Activated CD4-positive, alpha-beta T cell treated with anti-CD3 and anti-CD28 coated beads for 36 hours (primary cell): ENCODE measurements at places on chromosomes 3 and 15. TPM values are rescaled to one million over a fixed set of nuclear protein-coding genes. Genes with fewer than 3 reads are reported as not detected.

- DNase-seq, result peak; percentile 36
Measured at GRCh38 chr3:71310980-71311660, 272.4 kb downstream of the FOXP1 start.

DNA sequence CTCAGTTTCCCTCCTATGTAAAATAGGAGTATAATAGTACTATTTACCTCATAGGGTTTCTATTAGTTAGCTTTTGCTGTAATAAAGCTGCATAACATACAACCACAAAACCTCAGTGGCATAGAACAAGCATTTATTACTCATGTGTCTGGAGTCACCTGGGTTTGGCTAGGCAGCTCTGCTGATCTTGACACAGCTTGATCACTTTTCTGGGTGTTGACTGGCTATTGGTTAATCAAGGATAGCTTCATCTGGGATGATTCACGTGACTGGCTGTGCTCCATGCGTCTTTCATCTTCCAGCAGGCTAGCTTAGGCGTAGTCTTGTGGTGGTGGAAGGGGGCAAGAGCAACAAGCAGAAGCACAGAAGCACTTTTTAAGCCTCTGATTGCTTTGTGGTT is 112.6 kb downstream of the SQOR start:
- DNase-seq, result no peak

DNA sequence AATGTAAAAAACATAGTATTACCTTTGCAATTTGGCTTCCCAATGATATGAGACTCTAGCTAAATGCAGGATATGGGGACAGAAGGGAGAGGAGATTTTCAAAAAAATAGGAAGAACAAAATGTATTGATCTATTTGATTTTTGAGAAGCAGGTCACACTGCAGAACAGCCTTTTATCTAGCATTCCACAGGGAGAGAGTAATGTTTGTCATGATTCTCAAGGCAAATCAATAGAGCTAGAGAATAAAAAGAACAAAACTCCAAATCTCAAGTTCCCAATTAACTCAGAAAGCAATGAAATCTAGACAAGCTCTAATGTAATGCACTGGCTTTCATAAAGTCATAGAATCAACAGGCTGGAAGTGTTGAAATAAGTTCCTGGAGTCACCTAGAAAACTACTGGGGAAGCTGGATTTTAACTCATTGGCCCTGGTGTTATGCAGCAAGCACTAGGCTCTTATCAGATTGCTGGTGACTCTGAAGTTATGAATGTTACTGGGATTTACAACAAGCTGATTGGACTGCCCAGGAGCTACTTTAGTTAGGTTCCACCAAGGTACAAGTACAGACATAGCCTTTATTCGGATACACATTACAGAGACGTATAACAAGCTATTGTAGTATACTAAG is 442.8 kb downstream of the FGF12 start:
- no peak for DNase-seq

DNA sequence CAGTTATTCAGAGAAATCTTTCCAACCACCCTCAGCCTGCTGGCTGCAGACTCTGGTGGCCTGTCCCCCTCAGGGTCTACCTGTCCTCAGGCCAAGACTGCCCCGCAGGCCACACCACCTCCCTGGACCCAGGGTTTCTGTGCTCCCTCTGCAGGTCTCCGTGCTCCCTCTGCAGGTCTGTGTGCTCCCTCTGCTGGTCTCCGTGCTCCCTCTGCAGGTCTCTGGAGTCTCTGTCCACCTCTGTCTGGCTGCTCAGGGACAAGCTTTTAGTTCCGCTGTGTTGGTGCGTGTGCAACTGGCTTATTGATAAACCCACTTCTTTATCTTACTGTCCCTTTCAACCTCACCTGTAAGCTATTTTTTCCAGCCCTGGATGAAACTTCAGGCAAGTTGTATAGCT is 30.1 kb downstream of the BDH1 start:
- DNase-seq, result no peak

GRCh38 chr15:88498996-88499395 is 31.5 kb downstream of the MRPS11 start:
- no peak for DNase-seq

DNA sequence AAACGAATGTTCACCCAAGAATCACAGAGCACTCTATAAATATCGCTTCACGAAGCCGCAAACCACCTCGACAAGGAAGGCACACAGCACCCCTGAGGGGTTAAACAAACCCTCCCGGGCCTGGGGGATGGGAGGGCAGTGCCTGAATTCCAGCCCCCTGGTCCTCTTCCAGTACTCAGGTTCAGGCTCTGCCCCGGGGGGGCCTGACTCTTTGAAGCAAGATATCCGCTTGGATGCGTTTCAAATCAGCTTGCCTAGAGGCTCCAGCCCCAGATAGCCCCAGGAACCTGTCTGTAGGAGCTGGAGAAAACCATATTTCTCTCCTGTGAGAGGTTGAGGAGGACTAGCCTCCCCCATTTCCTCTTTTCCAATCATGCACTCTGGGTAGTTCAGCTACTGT is 194.7 kb downstream of the WNT5A start:
- DNase-seq, result no peak

DNA sequence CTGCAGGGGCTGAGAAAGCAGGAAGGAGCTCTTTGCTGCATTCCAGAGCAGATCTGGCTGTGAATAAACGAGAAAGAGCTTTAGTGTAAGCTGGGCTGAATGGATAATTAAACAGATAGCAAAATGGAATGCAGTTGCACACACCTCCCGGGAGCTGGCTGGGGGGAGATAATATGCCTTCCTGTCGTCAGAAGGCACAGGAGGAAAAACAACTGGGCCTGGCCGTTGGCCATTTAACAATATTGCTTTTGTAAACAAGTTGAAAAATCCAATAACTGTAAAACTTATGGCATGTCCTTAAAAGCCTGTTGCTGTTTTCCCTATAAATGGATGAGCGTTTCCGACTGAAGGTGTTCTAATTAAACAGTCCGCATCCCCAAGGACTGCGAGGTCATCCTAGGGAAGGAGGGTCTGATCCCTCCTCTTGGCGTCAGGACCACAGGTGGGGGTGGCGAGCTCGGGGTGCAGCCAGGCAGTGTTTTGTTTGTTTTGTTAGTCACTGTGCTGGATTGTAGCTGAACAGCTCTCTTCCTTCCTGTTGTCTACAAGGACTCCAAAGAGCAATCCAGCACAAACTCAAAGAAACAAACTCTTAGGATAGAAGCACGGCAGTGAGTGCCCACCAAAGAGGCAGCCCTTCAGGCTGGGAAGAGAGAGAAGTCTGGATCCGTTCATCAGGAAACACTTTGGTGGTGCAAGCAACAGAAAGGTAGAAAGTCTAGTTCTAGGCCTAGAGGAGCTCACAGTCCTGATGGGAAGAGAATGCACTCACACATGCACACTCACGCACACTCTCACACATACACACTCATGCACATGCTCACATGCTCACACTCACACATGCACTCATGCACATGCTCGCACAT is 133.4 kb upstream of the SMAD3 start:
- no peak for DNase-seq

DNA sequence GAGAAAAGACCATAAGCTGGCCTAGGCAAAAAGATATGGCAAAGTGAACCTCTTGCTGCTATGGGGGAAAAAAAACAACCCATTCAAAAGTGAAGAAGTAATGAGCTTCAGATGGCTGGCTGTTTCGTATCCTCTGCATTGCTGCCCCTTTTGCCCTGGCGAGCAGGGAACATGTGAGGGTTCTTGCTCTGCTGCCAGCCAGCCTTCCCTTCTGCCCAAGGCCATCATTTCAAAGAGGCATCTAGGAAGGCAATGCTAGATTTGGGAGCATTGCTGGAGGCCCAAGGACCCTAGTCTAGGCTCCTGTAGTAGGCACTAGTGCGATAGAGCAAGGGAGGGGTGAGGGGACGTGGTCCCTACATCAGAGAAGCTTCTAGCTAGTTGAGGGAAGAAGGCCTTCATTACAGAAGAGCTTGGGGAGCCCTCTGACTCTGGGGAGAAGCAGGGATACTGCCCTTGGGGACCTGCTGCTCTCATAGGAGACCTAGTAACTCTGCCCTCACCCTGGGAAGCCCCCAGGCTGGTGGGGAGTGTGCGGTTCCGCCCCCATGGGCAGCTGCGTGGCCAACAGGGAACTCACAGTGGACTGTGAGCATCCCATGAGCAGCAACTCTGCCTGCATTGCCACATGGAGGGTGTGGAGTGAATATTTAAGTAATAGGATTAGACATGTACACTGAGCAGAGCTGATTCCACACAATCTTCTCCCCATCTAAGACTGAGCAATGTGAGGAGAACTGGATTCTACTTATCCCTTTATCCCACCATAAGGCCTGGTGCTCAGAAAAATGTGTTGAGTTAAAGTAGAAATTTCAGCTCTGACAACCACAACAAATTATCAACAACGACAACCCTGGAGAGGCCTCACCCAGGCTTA is 21.3 kb downstream of the ITGA11 start:
- DNase-seq, result no peak

DNA sequence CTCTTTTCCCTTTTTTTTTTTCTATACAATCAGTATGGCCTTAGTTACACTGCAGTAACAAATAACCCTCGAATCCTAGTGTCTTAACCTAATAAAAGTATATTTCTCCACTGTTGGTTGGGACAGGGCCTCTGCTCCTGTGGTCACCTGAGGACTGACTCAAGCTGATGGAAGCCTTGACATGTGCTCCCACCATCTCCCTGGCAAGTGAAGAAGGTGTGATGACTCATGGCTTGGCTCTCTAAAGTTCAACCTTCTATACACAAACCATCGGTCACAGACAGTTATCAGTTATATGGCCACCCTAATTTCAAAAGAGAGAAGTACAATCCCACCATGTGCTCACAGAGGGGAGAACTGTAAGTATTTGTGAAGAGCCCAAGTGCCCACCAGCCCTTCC is 65.8 kb upstream of the CACNA2D3 start:
- DNase-seq, result no peak

GRCh38 chr15:91884606-91885005 is 31.1 kb downstream of the SLCO3A1 start:
- DNase-seq, result no peak

DNA sequence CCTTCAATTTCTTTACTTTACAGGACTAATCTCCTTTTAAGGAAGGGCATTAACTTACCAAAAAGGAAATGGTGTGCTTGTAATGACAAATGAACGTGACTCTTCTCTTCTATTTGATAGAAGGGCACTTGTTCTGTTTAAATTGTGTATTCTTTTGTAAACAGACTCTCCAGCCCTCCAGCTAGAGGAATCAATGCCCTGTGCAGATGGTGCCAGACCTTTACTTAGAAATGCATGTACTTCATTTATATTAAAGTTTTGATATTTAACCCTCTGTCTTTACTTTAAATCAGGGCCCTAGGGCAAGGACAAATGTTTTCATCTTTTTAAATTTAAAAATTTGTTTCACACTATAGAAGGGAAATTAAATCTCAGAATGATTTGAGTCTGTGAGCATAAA is 355.1 kb downstream of the GBE1 start:
- DNase-seq, result no peak

DNA sequence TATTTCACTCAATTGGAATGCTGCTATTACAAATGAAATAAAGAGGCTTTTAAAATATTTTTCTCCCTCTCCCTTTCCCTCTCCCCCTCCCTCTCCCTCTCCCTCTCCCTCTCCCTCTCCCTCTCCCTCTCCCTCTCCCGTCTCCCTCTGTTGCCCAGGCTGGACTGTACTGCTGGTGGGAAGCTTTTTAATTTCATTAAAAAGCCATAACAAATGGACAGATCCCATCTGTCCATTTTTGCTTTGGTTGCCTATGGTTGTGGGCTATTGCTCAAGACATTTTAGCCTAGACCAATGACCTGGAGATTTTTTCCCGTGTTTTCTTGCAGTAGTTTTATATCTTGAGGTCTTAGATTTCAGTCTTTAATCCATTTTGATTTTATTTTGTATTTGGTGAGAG is 107.2 kb upstream of the LRRC3B start:
- DNase-seq, result no peak

DNA sequence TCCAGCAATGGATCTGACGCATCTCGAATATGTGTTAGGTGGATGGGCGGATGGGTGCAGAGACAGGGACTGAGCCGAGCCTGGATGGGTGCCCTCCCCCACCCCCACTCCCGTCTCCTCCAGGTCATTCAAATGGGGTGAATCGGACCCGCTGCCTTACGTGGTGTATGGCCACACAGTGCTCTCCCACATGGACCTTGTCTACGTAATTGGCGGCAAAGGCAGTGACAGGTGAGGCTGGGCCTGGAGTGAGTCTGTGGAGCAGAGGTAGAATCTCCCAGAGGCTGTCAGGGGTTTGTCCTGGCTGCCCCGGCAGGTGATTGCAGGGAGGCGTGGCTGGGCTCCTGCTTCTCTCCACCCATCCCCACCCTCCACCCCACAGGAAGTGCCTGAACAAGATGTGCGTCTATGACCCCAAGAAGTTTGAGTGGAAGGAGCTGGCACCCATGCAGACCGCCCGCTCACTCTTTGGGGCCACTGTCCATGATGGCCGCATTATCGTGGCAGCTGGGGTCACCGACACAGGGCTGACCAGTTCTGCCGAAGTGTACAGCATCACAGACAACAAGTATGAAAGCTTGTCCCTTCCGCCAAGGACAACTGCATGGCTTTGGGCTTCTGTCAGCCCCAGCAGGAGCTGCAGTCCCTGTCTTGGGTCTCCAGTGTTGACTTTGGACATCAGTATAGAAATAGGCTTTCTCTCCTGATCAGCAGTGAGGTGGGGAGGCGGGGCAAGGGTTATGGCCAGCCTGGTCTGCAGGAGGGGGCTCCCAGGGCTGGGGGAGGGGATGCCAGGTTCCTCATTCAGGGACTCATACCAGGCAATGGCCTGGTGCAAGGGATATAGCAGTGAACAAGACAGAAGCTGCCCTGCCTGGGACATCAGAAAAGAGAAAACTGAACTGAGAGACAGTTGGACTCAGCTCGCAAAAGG is 3.4 kb downstream of the KLHL40 start:
- no peak for DNase-seq

DNA sequence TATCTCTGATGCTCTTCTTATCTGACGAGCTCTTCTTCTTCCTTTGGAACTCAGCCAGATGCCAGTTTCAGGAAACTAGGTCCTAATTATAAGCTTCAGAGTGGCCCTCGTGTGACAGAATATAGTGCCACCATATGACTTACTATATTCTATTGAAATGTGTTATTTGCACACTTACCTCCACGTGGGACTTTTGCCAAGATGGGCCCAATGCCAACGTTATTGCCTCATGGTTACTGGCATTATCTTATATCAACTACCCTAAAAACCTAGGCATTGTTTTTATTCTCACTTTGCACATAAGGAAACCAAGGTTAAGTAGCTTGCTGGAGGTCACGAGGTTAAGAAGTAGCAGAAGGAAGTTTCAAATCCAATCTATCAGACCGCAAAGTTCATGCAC is 71.3 kb upstream of the SLCO3A1 start:
- no peak for DNase-seq

DNA sequence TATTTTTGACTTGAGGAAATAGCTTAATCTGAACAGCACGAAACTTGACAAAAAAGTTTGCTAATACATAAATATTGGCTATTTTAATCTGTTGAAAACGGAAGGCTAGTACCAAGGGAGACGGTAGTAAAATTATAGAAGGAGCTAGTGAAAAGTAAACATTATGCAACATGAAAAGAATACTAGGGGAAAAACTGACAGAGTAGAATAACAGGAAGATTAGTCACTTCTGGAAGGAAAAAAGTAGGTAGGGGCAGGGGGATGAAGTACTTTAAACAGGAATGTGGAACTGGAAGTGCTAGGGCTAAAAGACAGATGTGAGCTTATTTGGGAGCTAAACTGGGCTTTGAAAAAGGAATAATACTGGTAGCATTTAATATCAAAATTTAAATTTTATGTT is 60.1 kb downstream of the MBNL1 start:
- DNase-seq, result no peak

Gene GOLGA6A
- not detected for total RNA-seq

Gene PTH1R
- not detected for total RNA-seq

Gene ST3GAL6
- total RNA-seq, result not detected

Gene HTR3E
- not detected for total RNA-seq

Gene LINGO1
- not detected for total RNA-seq

Gene CHST13
- not detected for total RNA-seq
